ENCODE measurements at places on chromosomes 1 and 21.
A peak's percentile ranks its signal among the peaks of the same experiment; 100 is the strongest.

DNA sequence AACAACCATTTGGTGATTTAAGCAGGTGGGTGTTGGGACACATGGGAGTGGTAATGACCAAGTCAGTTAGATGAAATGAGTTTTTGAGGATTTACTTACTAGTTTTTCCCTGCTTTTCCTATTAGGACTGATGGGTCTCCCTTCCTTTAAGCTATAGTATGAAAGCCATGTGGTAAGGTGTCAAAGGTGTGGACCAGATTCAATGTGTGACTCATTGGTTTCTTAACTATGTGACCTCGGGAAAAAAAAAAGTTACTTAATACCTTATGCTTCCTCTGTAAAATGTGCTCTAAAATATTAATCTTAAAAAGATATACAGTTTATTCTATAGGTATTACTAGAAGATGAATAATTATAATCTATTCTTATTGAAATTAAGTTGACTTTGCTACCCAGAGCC lies 93.7 kb downstream of the DUSP10 start:
- H3K27me3 ChIP-seq = no peaks in the 10 kb centered on the region
- no peak for DNase-seq
- no peak overlapping the region for H3K27ac ChIP-seq
- no peak overlapping the region for H3K4me3 ChIP-seq
- H3K4me1 ChIP-seq = no peaks in the 10 kb centered on the region

GRCh38 chr1:112196731-112197130 lies 199.3 kb upstream of the CTTNBP2NL start:
- DNase-seq = no peak
- no peaks in the 10 kb centered on the region for H3K36me3 ChIP-seq
- H3K4me1 ChIP-seq = peaks cover 5% of the 10 kb centered on the region
- no peak overlapping the region for H3K27ac ChIP-seq
- no peak overlapping the region for H3K4me3 ChIP-seq

DNA sequence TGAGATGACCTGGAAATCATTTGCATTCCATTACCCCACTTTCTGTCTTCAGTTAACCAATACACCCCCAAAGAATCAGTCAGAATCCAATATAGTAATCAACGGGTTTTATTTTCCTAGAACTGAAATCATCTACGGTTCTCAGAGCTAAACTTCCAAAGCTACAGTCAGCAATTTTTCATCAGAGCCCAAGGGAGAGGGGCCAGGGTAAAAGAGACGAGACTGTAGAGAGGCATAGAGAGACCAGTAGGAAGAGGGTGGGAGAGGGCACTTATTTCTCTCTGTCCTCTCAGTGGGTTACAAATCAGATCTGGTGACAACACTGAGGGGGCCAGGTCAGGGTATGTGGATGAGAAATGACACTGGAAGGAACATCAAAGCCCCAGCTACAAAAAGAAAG lies 1.1 kb upstream of the MRPL24 start:
- H3K27me3 ChIP-seq = peaks cover 8% of the 10 kb centered on the region
- H3K27ac ChIP-seq = peak overlapping the region; percentile 62

- no peak for DNase-seq
- peaks cover 33% of the 10 kb centered on the region for H3K4me1 ChIP-seq
- H3K27ac ChIP-seq = peak overlapping the region; percentile 99
- peaks cover 10% of the 10 kb centered on the region for H3K36me3 ChIP-seq
- peak overlapping the region; percentile 54 for H3K4me3 ChIP-seq
Observed at GRCh38 chr1:33151116-33151515, 30.7 kb downstream of the TRIM62 start.

- H3K4me1 ChIP-seq = no peaks in the 10 kb centered on the region
- DNase-seq = no peak
- no peaks in the 10 kb centered on the region for H3K27me3 ChIP-seq
- no peaks in the 10 kb centered on the region for H3K36me3 ChIP-seq
Observed at GRCh38 chr1:115495625-115496024, 146.1 kb upstream of the VANGL1 start.

Data from glutamatergic neuron (in vitro differentiated cells).